ENCODE measurements at places on chromosomes 1 and 21.

DNA sequence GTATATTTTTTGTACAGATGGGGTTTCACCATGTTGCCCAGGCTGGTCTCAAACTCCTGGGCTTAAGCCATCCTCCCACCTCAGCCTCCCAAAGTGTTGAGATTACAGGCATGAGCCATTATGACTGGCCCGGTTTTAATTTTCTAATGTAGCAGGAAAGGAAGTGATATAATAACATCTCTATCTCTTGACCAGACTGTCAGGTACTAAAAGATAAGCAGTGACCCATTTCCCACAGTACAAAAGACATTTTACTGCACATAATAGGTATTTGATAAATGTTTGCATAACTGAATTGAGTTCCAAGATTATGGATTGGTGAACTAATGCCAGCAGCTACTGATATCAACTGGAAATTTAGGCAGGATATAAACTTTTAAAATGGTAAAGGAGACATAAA is 4.0 kb downstream of the NVL start:
- DNase-seq, result no peak

- DNase-seq, result no peak
Measured at GRCh38 chr1:67390041-67390887, 39.9 kb downstream of the SERBP1 start.

DNA sequence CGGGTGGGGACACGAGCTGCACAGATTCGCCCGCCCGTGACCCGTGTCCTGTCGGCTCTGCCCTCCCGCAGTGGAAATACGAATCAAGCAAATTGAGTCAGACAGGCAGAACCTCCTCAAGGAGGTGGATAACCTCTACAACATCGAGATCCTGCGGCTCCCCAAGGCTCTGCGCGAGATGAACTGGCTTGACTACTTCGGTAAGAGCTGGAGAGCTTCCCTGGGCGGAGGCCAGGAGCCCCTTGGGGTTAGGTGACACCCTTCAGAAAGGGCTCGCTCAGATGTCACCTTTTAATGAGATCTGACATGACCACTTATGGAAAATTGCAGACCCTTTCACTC is 489 bp downstream of the CDCA8 start:
- DNase-seq, result no peak

- no peak for DNase-seq
Measured at GRCh38 chr1:63638875-63639274, 45.7 kb downstream of the PGM1 start.

DNA sequence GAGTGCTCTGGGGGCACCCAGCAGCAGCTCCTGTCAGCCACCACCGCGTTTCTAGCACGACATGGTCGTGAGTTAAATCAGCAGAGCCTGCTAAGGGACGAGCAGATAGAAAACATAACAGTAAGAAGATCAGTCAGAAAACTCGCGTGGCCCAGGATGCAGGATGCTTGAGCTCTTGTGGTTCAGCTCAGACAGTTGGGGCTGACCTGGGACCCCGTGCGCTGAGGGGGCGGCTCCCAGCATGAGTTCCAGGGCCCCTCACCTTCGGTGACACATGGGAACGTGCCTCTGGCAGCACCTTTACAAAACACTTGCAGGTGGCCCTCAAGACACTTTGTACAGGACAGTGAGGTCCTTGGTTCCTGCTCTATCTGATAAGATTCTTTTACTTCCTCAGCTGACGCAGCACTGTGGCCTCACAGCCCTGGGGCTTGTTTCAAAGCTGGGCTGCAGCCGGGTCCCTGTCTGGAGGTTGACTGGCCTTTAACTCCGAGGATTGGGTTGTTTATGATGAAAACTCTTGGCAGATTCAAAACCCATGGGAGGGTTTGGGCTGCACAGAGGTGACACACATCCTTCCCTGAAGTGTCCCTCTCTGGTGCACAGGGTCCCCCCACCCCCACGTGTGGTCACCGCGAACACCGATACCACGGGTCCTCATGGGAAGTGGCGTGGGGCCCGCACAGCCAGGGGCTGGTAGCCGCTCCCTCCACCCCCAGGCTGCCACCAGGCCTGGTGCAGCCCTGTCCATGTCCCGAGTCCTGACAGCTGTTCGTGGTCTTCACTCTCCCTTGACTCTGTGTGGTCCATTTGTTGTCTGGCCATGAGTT is 65.3 kb upstream of the COL6A1 start:
- peak; percentile 72 for DNase-seq

- no peak for DNase-seq
Measured at GRCh38 chr1:173161510-173162221, 45.5 kb downstream of the TNFSF4 start.

GRCh38 chr1:160420881-160421842 is 20.8 kb downstream of the VANGL2 start:
- peak; percentile 68 for DNase-seq

- DNase-seq, result peak; percentile 62
Measured at GRCh38 chr1:225660544-225660946, 7.6 kb upstream of the ENAH start.

DNA sequence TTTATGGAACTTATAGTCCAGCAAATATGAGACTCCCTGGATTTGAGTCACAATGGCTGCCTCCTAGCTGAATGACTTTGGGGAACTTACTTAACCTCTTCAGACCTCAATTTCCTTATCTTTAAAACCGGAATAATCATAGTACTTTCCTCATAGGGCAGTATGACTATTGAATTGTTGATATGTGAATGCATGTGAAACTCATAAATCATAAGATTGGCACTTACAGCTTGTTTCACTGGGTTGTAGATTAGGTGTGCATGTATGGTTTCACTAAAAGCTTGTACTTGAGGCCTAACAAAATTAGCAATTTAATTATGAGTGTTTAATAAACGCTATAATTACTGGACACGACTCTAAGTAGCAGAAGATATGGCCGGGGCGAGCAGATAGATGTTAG is 72.5 kb downstream of the ST6GALNAC5 start:
- peak; percentile 47 for DNase-seq

DNA sequence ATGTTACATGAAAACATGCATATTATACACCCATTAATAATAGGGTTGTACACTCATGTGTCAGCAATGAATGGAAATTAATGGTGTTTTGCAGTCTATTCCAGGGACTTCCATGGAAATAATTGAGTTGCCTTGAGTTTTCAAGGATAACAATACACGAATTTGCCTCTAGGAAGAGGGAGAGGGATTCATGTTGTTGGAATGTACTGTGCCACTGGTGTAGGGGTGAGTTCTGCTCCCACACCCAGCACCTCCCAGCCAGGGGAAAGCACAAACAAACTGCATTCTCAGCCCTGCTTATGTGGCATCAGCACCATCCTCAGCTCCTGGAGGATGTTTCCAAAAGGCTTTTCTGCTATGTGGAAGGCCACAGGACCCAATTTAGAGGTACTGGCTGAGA is 57.8 kb downstream of the BCAR3 start:
- no peak for DNase-seq

DNA sequence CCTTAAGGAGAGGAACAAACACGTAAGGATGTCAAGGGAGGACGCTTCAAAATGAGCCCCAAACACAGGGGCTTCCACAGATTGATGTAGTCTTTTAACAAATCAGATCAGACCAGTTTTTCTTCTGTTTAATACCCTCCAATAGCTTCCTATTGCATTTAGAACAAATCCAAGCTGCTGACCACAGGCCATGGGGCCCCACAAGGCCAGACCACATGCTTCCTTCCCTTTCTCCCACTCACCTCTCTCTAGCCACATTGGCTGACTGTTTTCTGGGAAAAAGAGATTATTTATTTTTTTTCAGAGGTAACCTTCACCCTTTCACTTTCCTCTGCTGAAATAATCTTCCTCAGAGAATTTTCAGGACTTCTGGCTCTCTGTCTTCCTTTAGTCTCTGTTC is 380.6 kb downstream of the SIPA1L2 start:
- peak; percentile 20 for DNase-seq

GRCh38 chr1:203308328-203308922 is 3.1 kb downstream of the BTG2 start:
- DNase-seq, result no peak

GRCh38 chr1:170145061-170145460 is 698 bp upstream of the NTMT2 start:
- DNase-seq, result no peak

DNA sequence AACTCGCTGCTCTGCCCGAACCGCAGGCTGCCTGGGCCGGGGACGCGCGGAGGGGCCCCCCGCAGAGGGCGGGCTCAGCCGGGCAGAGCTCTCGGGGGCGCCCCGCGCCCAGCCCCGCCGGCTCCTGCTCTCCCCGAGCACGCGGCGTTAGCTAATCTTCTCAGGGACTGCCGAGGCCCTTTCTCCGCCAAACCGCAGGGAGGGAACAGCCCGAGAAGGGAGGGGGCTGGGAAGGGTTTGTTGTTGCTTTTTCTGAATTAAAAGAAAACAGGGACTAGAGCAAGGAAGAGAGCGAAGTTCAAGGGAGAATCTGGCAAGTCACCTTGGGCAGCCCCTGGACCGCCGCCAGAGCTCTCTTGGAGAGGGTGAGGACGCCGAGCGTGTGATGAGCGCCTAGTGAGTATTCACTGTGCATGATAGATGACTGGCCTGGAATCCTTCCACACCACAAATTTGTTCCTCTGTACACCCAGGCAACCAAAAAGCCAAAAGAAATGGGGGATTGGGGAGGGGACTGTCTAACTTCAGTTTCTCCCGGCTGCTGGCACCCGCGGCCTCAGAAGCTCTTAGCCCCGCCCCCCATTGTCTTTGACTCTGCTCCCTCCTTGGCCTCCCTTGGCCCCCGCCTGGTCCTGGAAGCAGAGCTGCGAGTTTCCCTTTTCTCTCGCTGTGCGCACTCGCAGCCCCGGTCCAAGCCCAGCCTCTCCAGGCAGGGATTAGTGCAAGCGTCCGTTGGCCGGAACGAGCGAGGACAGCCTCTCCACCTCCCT is 19.7 kb upstream of the LMX1A start:
- DNase-seq, result peak; percentile 13

- peak; percentile 97 for DNase-seq
Measured at GRCh38 chr1:234610666-234611224, 767 bp upstream of the IRF2BP2 start.

GRCh38 chr1:118136187-118136941 is 48.7 kb downstream of the SPAG17 start:
- no peak for DNase-seq

GRCh38 chr1:94797291-94797690 is 22.9 kb upstream of the SLC44A3 start:
- DNase-seq, result no peak

DNA sequence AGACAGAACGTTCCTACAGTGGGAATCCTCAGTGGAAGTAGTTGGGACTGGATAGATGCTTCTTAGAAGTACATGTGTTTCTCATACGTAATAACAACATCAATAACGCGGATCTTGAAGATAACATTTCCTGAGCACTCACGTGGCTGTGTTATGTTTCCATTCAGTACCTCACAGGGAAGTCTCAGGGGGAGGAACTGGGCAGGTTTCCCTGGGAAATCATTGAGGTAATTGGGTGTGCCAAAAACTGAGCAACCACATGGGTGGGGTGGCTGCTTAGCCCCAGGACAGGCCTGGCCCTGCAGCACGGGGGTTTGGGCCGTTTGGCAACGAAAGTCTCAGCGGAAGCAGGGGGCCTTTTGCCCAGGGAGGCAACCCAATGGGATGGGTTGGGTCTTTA is 133.8 kb downstream of the ZSCAN20 start:
- no peak for DNase-seq

GRCh38 chr1:87530042-87530807 is 201.5 kb downstream of the LMO4 start:
- DNase-seq, result no peak

DNA sequence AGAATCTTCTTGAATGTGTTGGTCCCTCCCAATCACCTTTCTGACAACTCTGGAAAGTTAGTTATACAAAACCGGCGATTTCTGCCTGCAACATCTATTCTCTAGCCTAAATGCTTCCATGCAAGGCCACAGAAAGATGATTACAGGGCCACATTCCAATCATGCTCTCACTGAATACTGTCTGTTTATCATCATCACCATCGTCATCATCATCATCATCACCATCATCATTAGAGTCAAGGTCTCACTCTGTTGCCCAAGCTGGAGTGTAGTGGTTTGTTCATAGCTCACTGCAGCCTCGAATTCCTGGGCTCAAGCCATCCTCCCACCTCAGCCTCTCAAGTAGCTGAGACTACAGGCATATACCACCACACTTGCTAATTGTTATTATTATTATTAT is 521.2 kb upstream of the DAB1 start:
- no peak for DNase-seq

DNA sequence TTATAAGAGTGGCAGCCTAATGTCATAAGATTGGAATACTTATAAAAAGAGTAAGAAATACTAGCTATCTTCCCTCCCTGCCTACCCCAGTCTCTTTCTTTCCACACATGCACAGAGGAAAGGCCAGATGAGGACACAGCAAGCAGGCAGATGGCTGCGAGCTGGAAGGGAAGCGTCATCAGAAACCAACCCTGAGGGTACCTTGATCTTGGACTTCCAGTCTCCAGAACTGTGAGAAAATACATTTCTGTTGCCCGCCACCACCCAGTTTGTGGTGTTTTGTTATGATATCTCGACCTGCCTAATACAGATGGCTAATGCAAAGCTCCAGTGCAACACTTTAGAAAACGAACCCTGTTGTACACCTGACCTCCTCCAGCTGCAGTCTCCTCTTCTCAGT is 2.3 kb upstream of the OR2C3 start:
- DNase-seq, result no peak

GRCh38 chr1:164756741-164757140 is 197.8 kb downstream of the PBX1 start:
- no peak for DNase-seq

- peak; percentile 42 for DNase-seq
Measured at GRCh38 chr21:26715878-26716506, 129.2 kb downstream of the ADAMTS1 start.

GRCh38 chr1:224519874-224520273 is 85.3 kb upstream of the WDR26 start:
- no peak for DNase-seq
